ENCODE measurements at places on chromosomes 2 and 18.
A peak's percentile ranks its signal among the peaks of the same experiment; 100 is the strongest.

DNA sequence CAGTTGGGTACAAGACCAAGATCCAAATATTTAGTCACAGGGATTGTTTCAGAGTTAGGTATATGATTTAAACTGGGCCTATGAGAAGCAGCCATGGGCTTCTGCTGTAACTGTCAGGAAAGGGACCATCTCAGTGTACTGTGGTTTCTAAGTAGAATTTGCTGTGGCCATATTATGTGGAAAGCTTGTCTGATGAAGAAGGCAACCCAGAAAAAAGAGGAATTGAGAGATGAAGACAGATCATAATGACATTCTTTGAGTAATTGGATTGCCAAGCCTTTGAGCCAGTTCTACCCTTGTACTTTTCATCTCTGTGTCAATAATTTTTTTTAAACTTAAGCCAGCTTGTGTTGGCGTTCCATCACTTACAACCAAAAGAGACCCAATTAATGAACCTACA is 259.6 kb downstream of the NUP35 start:
- DNase-seq, result no peak

- DNase-seq, result no peak
These were observed 42.9 kb downstream of the TMEFF2 start for GRCh38 chr2:192151853-192152252.

- no peak for DNase-seq
These were observed 38.8 kb downstream of the DYSF start for GRCh38 chr2:71492112-71492511.

- DNase-seq, result no peak
These were observed 471.3 kb downstream of the ZEB2 start for GRCh38 chr2:144048631-144049060.

- DNase-seq, result no peak
These were observed 101.9 kb upstream of the CTDP1 start for GRCh38 chr18:79577451-79578395.

- no peak for DNase-seq
These were observed 21.2 kb downstream of the GRB14 start for GRCh38 chr2:164599954-164600589.

- DNase-seq, result no peak
These were observed 215.6 kb upstream of the POU3F3 start for GRCh38 chr2:104638190-104638858.

- peak; percentile 17 for DNase-seq
These were observed 1.0 kb downstream of the HOXD12 start for GRCh38 chr2:176100547-176101140.

DNA sequence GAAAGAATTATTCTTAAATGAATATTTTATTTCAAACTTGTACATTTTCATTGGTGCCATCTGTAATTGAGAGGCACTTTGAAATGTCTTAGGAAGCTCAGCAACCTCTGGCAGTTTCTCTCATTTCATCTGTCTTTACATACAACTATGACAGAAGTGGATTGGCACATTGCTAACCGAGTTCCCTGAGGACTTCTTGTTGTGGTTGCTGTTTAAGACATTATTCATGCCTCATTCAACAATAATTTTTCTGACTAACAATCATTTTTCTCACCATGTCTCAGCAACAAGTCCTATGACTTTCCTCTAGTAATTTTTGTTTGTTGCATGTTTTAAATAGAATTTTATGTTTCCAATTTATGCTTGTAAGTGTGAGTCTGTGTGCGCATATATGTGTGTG is 284.0 kb upstream of the CWC22 start:
- DNase-seq, result no peak

GRCh38 chr18:10771053-10771709 is 245.4 kb downstream of the NAPG start:
- no peak for DNase-seq

DNA sequence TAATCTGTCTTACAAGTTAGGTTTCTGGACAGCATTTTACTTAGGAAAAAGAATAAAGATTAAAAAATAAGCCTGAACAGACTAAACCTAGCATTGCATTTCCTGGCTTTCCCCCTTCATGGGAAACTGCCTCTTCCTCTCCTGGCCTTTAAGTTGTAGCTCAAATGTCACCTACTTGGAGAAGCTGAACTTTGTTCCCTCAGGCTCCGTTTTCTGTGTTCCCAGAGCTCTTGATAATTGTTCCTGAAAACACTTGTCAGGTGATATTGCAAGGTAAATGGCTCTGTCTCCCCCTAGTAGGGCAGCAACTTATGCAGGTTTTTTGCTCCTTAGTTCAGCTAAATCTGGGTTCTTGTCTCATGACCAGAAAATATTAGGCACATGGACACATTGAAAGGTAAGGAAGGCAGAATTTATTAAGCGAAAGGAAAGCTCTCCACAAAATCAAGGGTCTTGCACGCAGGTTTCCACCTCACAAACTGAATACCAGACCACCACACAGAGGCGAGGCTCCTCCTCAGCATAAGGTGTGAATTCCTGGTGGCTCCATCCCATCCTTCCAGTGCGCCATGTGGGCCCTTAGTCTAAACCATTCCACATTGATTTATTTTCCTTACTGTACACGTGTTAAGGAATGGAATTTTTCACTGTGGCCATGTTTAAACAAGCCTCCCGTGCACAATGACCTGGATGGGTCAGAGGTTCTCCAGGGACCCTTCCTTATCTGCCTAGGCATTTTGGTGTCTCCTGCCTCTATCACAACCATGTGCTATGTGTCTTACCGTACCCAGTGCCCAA is 229.3 kb downstream of the HNMT start:
- no peak for DNase-seq

DNA sequence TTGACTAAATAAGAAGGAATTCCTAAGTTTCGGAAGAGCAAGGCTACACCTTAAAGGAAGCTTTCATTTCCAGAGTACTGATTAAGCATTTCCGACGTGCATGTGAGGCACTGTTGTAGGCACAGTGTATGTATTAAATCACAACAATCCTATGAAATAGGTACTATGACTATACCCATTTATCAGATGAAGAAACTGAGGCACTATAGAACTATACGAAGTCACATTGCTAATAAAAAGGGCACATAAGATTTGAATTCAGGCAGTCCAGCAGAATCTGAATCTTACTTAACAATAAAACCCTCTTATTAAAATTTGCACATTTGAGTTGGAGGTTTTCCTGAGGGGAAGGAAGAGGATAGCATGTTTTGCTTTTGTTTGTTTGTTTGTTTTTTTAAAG is 243.5 kb upstream of the FANCL start:
- no peak for DNase-seq

DNA sequence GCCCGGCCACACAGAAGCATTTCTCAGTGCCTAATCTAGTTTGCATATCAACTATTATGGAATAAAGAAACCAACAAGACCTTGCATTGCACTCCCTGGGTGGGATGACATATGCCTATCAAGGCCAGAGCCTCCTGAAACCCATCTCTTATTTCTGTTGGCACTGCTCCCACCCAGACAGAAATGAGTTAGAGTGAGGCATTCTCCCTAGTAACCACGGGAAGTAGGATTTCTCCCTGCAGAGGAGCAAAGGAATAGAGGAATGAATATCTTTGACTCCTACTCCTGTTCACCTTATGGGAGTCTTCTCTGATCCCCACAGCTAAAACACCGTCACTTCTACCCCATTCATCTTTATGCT is 24.2 kb upstream of the SCYGR1 start:
- DNase-seq, result no peak

All from activated T-cell treated with anti-CD3 and anti-CD28 coated beads, Interleukin-2, amount 50 U/mL, for 48 hours (primary cell).